CD8-positive, alpha-beta memory T cell (primary cell): ENCODE measurements at places on chromosomes 12 and 14.

GRCh38 chr12:32302218-32303173, 96.9 kb upstream of the FGD4 start:
- DNase-seq, result no peak
- H3K4me1 ChIP-seq, result no peaks in the 10 kb centered on the region
- H3K27ac ChIP-seq, result no peak overlapping the region
- H3K4me3 ChIP-seq, result no peak overlapping the region
- no peaks in the 10 kb centered on the region for H3K36me3 ChIP-seq
- no peaks in the 10 kb centered on the region for H3K27me3 ChIP-seq

DNA sequence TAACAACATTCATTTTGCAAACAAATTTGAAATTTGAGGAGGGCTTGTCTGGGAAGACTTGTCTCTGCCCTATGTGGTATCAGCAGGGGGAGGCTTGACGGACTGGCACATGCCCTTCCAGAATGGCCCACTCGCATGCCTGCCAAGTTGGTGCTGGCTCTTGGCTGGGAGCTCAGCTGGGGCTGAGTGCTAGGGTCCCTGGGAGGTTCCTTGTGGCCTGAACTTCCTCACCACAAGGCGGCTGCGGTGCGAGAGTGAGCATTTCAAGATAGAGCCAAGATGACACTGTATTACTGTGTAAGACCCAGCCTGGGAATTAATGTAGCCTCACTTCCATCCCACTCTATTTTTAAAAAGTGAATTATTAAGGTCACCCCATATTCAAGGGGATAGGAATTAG, 271.6 kb upstream of the PLEKHG7 start:
- H3K4me1 ChIP-seq, result no peaks in the 10 kb centered on the region
- no peaks in the 10 kb centered on the region for H3K27me3 ChIP-seq
- DNase-seq, result peak; percentile 17
- H3K4me3 ChIP-seq, result no peak overlapping the region
- H3K27ac ChIP-seq, result no peak overlapping the region
- no peaks in the 10 kb centered on the region for H3K36me3 ChIP-seq

GRCh38 chr12:72098622-72099021, 160.0 kb downstream of the TPH2 start:
- no peak overlapping the region for H3K27ac ChIP-seq
- H3K36me3 ChIP-seq, result no peaks in the 10 kb centered on the region
- no peaks in the 10 kb centered on the region for H3K4me1 ChIP-seq
- H3K27me3 ChIP-seq, result no peaks in the 10 kb centered on the region
- DNase-seq, result no peak

DNA sequence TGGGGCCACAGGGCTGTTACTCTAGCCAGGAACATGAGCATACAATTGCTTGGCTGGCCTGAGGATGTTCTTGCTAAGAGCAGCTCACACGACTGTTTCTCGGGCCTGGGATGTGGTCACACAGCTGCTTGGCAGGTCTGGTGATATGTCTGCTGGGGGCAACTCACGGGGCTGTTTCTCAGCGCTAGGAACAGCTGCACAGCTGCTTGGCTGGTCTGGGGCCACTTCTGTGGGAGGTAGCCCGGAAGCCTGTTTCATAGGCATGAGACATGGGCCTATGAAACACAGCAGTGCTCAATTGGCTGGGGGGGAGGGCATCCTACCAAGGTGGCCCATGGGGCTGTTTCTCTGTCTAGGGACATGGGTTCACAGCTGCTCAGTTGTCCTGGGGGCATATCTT, 73.4 kb upstream of the DDHD1 start:
- H3K27ac ChIP-seq, result no peak overlapping the region
- no peaks in the 10 kb centered on the region for H3K4me1 ChIP-seq
- DNase-seq, result no peak
- H3K4me3 ChIP-seq, result no peak overlapping the region

- H3K27ac ChIP-seq, result no peak overlapping the region
- no peaks in the 10 kb centered on the region for H3K27me3 ChIP-seq
- H3K36me3 ChIP-seq, result no peaks in the 10 kb centered on the region
- H3K4me1 ChIP-seq, result peaks cover 7% of the 10 kb centered on the region
Measured at GRCh38 chr12:75337905-75338304, 3.4 kb downstream of the GLIPR1L1 start.

DNA sequence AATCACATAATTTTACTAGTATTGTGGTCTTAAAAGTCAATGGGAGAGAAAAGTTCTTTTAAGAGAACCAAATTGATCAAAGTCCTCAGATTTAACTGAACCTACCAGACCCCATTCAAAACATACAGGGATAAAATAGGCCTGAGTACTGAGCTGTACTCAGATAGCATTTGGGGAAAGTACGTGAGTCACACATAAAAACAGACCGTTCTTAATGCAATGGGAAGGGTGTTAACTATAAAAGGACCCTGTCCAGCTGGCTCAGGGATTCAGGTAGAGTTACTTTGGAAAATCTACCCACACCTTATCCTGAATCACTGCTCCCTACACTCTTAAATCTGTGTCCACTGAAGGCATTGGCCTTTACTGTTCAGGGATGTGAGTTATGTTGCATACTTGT, 78.0 kb downstream of the PTPN21 start:
- H3K27ac ChIP-seq, result no peak overlapping the region
- H3K4me3 ChIP-seq, result no peak overlapping the region
- H3K4me1 ChIP-seq, result no peaks in the 10 kb centered on the region

DNA sequence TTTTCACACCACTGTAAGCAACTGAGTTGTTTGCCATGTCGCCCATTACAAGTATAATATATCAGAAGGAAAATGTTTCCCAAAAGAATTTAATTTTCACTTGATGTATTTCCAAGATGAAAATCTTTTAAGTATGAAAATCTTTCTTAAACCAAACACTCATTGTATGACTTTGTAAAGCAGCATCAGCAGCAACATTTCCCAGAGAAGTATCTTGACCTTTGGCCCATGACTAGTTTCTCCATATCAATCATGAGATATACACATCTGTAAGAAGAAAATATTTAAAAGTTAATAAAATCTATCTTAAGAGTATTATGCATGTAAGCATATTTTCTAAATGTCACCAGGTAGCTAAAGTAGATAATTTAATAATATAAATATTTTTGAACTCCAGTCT, 52.8 kb downstream of the ATP2B1 start:
- H3K27me3 ChIP-seq, result no peaks in the 10 kb centered on the region
- H3K27ac ChIP-seq, result no peak overlapping the region
- H3K4me3 ChIP-seq, result no peak overlapping the region
- peaks cover 9% of the 10 kb centered on the region for H3K4me1 ChIP-seq
- no peaks in the 10 kb centered on the region for H3K36me3 ChIP-seq
